ENCODE measurements at places on chromosomes 2 and 18. TPM values are rescaled to one million over a fixed set of nuclear protein-coding genes. Genes with fewer than 3 reads are reported as not detected.

MFF gene
- total RNA-seq = 66.5 TPM

SP140 gene
- total RNA-seq = 78.1 TPM

MAL gene
- 59.2 TPM for total RNA-seq

DNA sequence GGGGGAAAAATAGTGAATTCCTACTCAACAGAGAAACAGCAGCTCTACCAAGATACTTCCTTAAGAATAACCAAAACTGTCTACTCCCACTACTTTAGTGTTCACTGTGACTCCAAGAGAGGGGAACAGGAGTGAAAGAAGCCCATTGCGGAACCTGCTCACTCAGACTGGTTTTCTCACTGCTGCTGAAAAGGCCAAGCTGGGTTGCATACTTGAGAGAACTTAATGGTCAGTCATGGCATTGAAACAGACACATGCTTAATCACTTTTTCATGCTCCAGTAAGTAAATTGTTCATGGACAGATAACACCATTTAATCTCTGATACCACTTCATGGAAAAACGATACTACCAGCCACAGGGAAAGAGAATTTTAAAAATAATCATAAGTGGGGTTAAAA is 35.7 kb upstream of the SLC8A1 start:
- no peaks in the 10 kb centered on the region for H3K27me3 ChIP-seq
- H3K36me3 ChIP-seq = no peaks in the 10 kb centered on the region
- H3K4me3 ChIP-seq = no peak overlapping the region

GRCh38 chr2:148667113-148667836 is 22.7 kb downstream of the EPC2 start:
- no peak overlapping the region for H3K4me3 ChIP-seq
- no peak for DNase-seq
- H3K27ac ChIP-seq = peak overlapping the region; percentile 40
- peaks cover 6% of the 10 kb centered on the region for H3K36me3 ChIP-seq
- H3K27me3 ChIP-seq = no peaks in the 10 kb centered on the region
- H3K4me1 ChIP-seq = peaks cover 68% of the 10 kb centered on the region

DNA sequence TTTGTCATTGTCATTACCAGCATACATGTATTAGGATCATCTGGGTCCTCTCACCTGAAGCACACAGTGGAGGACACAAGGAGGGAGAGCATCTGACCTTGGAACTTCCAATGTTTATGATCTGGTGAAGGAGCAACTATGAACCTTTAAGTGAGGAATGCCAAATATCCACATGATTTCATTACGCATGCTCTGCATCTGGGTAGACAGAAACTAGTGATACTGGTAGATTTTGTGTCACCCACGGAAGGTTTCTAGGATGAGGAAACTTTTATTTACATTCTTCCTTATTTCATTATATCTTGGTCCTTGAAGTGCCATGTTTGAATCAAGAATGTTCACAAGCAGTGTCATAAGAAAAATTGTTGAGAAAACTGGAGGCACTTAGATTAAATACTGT is 32.1 kb downstream of the SPC25 start:
- DNase-seq = no peak
- no peaks in the 10 kb centered on the region for H3K27me3 ChIP-seq
- H3K27ac ChIP-seq = no peak overlapping the region
- H3K36me3 ChIP-seq = peaks cover 12% of the 10 kb centered on the region

GRCh38 chr2:236793023-236794011 is 223.7 kb downstream of the ACKR3 start:
- H3K27me3 ChIP-seq = no peaks in the 10 kb centered on the region
- H3K4me1 ChIP-seq = no peaks in the 10 kb centered on the region
- no peak overlapping the region for H3K4me3 ChIP-seq
- H3K27ac ChIP-seq = no peak overlapping the region

DNA sequence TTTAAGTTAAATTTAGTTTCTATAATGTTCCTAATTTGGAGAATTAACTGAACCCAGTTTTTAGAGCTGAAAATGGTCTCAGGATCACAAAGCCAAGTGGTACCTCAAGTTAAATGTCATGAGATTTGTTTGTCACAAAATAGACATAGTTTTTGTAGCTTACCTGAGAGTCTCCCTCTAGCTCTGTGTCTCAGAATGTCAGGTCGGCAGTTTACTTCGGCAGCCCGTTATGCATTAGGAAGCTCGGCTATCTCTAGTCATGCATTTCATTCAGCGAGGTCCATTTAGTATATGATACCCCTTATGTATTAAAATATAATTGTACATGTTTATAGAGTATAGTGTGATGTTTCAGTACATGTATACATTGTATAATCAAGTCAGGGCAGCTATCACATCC is 155.6 kb downstream of the EML6 start:
- peaks cover 2% of the 10 kb centered on the region for H3K27me3 ChIP-seq
- H3K27ac ChIP-seq = no peak overlapping the region
- H3K36me3 ChIP-seq = no peaks in the 10 kb centered on the region

DNA sequence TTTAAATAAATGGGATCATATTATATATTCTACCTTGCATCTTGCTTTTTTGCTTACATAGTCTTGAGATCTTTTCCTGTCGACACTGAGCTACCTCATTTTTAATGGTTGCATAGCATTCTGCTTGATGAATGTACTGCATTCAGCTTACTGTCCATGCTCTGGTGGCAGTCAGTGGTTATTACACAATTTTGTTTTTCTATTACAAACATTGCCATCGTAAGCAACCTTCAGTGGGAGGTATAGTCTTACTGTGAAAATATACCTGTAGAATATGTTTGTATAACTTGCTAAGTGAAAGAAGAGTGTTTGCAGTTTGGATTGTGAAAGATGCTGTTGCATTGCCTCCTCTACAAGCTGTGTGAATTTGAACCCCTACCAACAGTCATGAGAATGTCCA is 43.4 kb downstream of the UBXN4 start:
- no peaks in the 10 kb centered on the region for H3K27me3 ChIP-seq
- no peaks in the 10 kb centered on the region for H3K4me1 ChIP-seq
- DNase-seq = no peak
- peaks cover 39% of the 10 kb centered on the region for H3K36me3 ChIP-seq
- no peak overlapping the region for H3K27ac ChIP-seq

- DNase-seq = no peak
- H3K36me3 ChIP-seq = peaks cover 17% of the 10 kb centered on the region
- H3K4me1 ChIP-seq = peaks cover 43% of the 10 kb centered on the region
- no peak overlapping the region for H3K4me3 ChIP-seq
- no peaks in the 10 kb centered on the region for H3K27me3 ChIP-seq
These were observed 63.5 kb downstream of the ARHGAP15 start for GRCh38 chr2:143192716-143193115.

DNA sequence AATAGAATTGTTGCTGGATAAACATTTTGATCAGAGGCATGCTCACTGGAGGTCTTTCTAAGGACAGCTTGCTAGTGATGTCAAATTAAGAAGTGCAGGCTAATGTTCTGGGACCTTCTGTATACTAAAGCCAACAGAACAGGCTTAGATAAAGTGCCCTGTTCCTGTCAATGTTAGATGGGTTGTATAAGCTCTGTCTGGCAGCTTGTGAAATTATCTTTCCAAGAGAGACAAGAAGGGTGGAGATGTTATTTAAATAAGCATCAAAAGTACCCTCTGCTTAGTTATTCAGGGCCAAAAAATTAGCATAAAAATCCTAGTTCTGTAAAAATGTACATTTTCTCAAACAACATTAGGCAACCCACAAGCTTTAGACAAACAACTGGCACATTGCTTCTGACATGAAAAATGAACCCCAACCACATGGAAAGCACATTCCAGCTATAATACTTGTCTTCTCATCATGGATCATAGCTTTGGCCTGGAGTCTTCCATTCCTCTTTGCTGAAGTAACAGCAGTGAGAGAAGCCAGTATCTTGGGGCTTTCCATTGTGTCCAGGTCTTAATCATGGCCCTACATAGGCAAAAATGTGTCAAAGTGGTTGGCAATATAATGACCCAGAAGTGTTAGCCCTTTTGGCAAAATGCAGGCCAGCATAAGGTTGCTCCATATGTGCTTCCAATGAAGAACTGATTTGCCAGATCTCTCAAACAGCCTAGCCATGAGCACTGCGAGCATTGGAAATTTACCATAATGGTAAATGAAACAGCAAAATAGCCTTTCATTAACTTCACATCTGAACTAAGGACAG is 478.1 kb upstream of the ZNF804A start:
- H3K4me1 ChIP-seq = no peaks in the 10 kb centered on the region
- H3K36me3 ChIP-seq = no peaks in the 10 kb centered on the region
- H3K4me3 ChIP-seq = no peak overlapping the region
- no peak for DNase-seq

DNA sequence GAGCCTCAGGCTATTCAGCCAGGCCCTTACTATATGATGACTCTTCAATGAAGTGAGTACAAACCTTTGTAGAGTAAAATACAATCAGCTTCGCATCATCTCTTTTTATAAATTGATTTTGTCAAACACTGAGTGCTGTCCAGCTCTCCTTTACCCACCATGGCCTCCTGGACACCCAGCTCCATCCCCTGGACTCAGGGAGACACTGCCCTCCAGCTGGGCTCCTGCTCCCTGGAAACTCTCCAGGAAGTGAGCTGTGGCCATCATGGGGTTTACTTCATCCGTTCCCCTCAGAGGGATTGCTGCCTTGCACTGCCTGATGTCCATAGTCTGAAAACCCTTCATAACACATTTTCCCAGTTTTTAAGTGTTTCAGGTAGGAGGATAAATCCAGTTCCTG is 82.5 kb upstream of the XIRP2 start:
- H3K36me3 ChIP-seq = no peaks in the 10 kb centered on the region
- no peaks in the 10 kb centered on the region for H3K27me3 ChIP-seq
- peaks cover 22% of the 10 kb centered on the region for H3K4me1 ChIP-seq
- no peak overlapping the region for H3K27ac ChIP-seq
- H3K4me3 ChIP-seq = no peak overlapping the region

- H3K27ac ChIP-seq = no peak overlapping the region
- H3K4me1 ChIP-seq = no peaks in the 10 kb centered on the region
- no peak for DNase-seq
- no peaks in the 10 kb centered on the region for H3K36me3 ChIP-seq
These were observed 19.3 kb upstream of the RBBP8 start for GRCh38 chr18:22913861-22914260.

GRCh38 chr2:85355073-85355410 is 473 bp downstream of the ELMOD3 start:
- peak overlapping the region; percentile 94 for H3K27ac ChIP-seq
- peaks cover 38% of the 10 kb centered on the region for H3K4me1 ChIP-seq
- peak overlapping the region; percentile 95 for H3K4me3 ChIP-seq
- peak; percentile 28 for DNase-seq
- no peaks in the 10 kb centered on the region for H3K27me3 ChIP-seq
- H3K36me3 ChIP-seq = peaks cover 30% of the 10 kb centered on the region

DNA sequence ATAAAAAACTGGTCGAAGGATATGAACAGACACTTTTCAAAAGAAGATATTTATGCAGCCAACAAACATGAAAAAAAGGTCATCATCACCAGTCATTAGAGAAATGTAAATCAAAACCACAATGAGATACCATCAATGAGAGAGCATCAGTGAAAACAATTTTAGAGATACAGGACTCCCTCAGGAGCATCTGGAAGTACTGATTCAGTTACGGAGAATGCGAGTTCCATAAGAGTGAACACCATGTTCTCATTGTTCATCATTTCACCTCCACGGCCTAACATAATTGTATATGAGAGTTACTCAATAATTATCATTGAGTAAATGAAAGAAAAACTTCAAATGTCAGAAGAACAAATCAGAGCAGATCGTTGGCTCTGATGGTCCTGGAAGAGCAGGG is 140.9 kb upstream of the TANK start:
- no peak overlapping the region for H3K4me3 ChIP-seq
- no peak overlapping the region for H3K27ac ChIP-seq
- DNase-seq = no peak

GRCh38 chr2:170782673-170783072 is 12.5 kb downstream of the ERICH2 start:
- no peaks in the 10 kb centered on the region for H3K36me3 ChIP-seq
- no peak overlapping the region for H3K27ac ChIP-seq
- H3K4me3 ChIP-seq = no peak overlapping the region
- peaks cover 20% of the 10 kb centered on the region for H3K27me3 ChIP-seq
- H3K4me1 ChIP-seq = no peaks in the 10 kb centered on the region

DNA sequence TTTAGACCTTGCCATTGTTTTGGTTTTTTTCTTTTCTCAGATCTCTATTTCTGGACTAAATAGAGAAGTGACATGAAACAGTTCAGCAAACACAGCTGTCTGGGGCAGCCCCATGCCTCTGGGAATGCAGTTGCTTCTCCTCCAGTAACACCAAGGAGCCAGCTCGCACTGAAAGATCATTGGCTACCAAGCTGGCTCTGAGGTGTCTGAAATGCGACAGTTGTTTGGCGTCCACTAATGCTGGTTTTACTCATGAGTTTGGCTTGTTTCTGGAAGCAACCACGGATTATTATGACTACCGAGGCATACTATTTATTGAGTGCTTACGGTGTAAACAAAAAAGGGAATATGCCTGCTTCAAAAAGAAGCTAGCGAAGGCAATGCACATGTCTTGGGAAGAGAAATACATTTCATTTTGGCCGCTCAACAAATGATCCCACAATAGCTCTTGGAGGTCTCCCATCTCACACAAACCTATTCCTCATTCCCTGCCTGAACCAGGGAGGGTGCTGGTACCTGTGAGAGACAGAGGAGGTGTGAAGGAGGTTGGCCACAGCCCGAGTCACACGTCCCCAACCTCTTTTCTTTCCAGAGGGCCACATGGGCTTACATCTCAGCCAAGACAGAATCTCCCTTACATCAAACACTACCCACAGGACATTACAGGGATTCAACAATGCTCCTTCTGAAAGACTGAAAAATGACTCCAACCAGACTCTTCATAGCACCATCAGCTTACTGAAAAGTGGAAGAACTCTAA is 37.5 kb upstream of the NEB start:
- no peaks in the 10 kb centered on the region for H3K27me3 ChIP-seq
- no peak overlapping the region for H3K27ac ChIP-seq
- peaks cover 2% of the 10 kb centered on the region for H3K4me1 ChIP-seq
- H3K4me3 ChIP-seq = no peak overlapping the region
- no peak for DNase-seq

All from activated CD8-positive, alpha-beta T cell treated with anti-CD3 and anti-CD28 coated beads for 36 hours (primary cell).